PC-3 (cell line): ENCODE measurements at places on chromosomes 11 and 22.
A peak's percentile ranks its signal among the peaks of the same experiment; 100 is the strongest.

GRCh38 chr11:77259641-77260040 is 41.8 kb downstream of the GDPD4 start:
- DNase-seq, result no peak

DNA sequence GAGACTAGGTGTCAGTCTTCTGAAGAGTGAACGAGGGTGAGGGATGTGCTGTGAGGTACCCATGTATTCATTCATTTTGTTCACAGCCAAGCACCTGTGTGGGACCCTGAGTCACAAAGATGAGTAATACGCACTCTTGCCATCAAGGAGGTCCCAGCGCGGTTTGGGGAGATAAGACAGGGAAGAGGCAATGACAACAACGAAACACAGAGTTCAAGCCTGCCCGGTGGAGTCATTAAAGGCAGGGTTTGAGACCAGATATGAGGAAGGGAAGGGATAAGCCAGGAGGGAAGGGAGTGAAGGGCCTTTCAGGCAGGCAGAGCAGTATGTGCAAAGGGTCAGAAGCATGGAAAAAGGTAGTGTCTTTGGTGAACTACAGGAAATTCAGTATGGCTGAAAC is 4.6 kb downstream of the DCHS1 start:
- DNase-seq, result peak; percentile 58

GRCh38 chr11:112306230-112306629 is 45.6 kb upstream of the PLET1 start:
- DNase-seq, result no peak

GRCh38 chr22:46575911-46576555 is 38.6 kb upstream of the CELSR1 start:
- DNase-seq, result no peak

DNA sequence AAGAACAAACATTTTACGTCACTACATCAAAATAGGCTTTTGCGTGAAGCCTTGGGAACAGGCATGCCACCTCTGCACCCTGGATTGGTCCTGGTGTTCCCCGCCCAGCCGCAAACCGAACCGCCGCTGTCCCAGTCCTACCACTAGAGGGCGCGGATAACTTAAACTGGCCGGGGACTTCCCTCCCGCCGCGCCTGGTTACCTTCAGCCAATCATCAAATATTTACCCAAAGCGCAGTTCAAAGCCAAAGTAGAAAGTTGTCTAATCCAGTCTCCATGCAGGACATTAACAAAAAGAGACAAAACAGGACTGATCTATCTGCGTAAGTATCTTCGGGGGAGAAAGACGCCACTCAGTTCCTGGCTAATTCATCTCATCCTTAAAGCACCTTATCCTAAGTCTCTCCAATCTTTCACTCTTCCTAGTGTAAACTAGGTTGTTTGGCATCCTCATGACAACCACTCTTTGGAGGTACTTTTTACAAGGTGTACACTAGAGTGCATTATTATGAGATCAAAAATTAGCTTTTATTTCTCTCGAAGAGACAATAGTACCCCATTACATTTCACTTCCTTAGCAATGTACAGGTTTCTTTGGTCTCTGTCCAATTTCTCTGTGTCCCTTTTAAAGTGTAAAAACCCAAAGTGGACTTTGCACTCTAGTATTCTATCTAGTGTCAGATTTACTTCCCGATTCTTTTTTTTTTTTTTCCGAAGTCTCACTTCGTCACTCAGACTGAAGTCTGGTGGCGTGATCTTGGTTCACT is 3.9 kb upstream of the CRY2 start:
- peak; percentile 88 for DNase-seq

DNA sequence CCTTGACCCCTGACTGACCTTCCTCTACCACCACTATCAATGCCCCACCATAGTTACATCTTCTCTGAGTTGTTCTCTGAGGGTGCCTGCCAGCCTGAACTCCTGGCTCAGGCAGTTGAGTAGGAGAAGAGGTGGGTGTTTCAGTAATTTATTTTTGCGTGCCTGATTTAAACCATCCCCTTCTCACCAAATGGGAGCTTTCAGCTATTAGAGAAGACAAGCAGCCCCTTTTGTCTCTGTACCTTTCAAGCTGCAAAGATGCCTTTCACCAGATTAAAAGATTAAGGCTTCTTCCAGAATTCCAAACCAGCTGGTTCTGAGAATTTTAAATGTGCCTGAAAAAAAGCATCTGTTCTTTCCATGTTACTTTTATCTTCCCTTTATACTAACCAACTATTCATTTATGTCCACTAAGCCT is 223.8 kb downstream of the FAM76B start:
- no peak for DNase-seq

DNA sequence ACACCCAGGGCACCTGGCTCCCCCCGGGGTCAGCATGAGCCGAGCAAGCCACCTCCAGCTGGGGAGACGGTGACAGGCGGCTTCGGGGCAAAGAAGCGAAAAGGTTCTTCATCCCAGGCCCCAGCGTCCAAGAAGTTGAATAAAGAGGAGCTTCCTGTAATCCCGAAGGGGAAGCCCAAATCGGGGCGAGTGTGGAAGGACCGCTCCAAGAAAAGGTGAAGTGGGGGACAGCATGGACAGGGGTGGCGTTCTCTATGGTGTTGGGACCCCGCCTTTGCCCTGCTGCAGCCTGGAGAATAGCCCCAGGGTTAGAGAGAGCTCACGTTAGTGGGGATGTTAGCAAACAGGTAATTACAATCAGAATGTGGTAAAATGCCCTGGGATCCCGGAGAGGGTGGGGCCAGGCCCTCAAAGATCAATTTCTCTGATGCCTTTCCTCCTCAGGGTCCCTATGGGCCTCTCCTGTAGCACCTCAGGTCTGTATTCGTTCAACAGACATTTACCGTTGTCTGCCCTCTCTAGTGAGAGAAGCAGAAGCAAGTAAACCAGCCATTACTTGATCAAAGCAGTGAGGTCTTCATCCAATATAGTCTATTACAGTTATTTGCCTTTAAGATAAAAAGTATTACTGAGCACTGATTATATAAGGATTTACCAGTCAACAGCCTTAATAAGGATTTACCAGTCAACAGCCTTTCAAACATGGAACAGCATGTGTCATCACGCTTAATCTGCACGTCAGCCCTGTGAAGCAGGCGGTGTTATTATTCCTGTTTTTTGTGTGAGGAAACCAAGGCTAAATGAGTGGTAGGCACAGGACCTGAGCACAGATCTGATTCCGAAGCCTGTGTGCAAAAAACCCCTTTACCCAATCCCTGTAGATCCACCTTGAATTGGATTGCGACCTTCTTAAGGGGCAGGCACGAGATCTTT is 1.0 kb downstream of the CCDC86 start:
- peak; percentile 37 for DNase-seq

DNA sequence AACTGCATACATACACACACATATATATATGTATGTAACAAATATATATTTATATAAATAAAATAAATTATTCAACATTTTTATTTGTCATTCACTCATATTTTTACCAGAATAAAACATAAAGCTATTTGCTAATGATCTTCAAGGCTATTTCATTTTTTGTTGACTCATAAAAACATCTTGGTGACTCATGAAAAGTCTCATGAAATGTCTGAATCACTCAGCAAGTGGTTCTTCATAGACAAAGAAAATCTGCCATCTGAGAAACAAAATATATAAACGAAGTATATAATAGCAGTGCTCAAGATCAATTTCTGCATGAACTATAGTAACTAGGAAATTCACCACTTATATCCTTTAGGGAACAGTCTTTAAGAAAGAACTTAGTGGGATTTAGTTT is 764.8 kb upstream of the FAT3 start:
- peak; percentile 57 for DNase-seq

DNA sequence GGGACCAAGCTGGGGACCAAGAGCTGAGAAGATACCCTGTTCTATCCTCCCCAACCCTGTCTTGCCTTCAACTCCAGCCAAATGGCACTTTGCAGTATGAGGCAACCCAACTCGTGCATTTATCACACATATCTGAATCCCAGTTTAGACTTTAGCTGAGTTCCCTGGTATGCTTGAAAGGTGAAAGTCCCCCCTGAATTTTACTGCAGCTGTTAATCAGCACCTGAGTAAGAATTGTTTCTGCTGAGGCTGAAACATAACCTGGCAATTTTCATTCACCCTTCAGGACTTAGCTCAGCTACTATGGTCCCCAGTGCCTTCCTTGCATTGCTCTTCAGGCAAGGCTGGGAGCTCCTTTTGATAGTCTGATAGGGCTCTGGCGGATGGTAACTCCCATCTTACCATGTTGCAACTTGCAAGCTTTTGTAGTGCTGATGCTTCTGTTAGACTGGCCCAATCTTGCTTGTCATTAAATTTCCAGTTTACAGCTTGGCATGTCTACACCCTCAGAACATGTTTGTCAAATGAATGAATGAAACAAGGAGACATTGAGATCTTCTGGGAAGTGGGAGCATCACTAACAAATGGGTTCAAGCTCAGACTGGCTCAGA is 64.0 kb upstream of the SLC6A5 start:
- DNase-seq, result no peak

- DNase-seq, result no peak
Measured at GRCh38 chr11:122598971-122599370, 56.6 kb upstream of the UBASH3B start.

DNA sequence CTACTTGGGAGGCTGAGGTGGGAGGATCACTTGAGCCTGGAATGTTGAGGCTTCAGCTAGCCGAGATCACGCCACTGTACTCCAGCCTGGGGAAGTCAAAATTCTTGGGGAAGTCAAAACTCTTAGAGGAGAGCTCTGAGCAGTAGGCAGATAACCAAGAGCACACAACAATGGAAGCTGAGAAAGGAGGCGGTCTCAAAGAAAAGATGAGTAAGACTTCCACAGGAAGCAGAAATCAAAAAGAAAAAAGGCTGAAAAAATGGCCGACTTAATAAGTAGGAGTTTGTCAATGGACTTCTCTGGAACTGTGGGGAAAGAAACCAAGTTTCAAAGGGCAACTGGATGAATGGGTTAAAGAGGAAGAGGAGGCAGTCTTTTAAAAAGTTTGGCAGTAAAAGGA is 32.1 kb downstream of the RAB30 start:
- no peak for DNase-seq

DNA sequence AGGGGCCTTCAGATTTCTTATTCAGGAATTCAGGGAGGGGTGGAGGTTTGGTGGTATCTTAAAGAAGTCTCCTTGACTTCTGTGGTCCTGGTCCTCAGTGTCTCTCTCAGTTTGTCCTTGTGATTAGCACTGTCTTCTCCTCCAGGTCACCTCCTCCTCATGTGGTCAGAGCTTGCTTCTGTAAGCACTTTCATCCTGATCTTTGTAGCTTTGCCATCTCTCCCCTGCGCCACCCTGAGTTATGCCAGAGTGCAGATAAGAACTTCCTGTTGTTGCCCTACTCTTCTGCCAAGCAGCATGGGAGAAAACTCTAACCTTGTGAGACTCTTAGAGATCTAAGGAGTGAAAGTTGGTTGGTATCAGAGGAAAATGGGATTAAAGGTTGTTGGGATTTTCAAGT is 30.9 kb downstream of the MICAL2 start:
- DNase-seq, result no peak

- DNase-seq, result no peak
Measured at GRCh38 chr11:125952559-125952958, 6.7 kb downstream of the VSIG10L2 start.

- DNase-seq, result no peak
Measured at GRCh38 chr11:117849781-117850414, 25.4 kb upstream of the FXYD2 start.

- DNase-seq, result no peak
Measured at GRCh38 chr11:27464909-27465308, 7.7 kb downstream of the LGR4 start.

DNA sequence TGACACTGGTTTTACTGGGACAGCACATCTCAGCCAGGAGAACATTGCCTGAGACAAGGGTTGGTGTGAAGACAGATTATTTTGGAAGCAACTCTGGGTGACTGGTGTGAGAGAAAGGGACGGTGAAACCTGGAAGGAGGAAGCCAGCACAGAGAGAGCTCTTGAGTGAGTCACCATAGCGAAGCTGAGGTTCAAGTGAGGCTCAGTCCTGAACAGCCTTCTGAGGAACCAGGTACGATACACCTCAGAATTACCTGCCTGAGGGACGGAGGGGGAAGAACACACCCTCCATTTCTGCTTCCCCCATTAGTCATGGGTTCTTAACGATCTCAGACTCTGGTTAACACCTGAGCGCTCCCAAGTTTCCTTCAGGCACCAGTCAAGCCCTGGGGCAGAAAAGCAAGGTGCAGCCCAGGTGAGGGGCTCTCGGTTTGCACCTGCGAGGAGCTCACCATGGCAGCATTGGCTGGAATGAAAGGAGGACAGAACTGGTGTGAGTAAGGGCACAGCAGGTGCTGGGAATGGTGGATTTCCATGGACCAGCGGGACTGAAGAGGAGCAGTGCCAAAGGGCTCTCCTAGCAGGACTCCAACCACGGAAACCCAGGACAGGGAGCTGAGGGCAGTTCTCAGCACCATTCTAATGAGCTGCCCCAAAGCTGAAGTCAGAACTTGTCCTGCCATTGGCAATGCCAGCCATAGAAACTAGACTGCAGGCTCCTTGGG is 459.3 kb downstream of the OPCML start:
- no peak for DNase-seq

DNA sequence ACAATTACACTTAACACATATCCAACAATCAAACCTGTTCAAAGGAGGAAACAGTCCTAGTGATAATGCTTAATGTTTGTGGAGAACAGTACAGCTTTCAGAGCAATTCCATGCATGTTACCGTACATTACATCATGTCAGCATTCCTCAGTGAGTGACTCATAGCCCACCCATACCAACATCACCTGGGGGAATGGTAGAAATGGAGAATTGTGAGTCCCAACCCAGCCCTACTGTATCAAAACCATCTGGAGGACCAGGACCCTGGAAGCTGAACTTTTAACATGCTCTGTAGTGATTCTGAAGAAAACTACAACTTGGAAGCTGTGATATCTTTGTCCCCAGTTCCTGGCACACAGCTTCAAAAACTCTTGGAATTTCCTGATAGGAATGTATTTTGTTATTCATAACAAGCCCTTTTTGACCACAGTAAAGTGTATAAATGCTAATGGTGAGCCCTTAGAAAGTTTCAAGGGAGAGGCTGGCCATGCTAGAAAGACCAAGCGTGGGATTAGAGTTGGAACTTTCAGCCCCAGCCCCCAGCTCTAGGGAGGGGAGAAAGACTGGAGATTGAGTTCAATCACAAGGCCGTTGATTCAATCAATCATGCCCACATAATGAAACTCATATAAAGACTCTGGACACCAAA is 301.1 kb downstream of the BUD13 start:
- DNase-seq, result no peak

DNA sequence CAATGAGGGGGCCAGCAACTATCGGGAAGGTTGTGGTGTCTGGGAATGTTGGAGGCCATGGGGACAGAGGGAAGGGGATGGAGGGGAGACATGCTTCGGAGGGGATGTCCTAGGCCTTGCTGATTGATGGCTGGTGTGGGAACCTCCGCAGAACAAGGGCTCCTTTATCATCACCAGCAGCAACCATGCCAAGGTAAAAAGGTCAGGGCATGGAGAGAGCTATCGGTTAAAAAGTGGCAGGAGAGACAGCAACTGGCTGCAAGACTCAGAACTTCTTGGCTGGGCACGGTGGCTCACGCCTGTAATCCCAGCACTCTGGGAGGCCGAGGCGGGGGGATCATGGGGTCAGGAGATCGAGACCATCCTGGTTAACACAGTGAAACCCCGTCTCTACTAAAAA is 3.0 kb downstream of the GSTT4 start:
- DNase-seq, result no peak

- DNase-seq, result peak; percentile 26
Measured at GRCh38 chr11:131745405-131745804, 375.0 kb downstream of the NTM start.

GRCh38 chr11:269146-269890 is 8.9 kb upstream of the NLRP6 start:
- DNase-seq, result no peak
